ENCODE measurements at places on chromosomes 2 and 18.

- no peak for DNase-seq
Observed at GRCh38 chr2:170396799-170397459, 219.0 kb downstream of the MYO3B start.

DNA sequence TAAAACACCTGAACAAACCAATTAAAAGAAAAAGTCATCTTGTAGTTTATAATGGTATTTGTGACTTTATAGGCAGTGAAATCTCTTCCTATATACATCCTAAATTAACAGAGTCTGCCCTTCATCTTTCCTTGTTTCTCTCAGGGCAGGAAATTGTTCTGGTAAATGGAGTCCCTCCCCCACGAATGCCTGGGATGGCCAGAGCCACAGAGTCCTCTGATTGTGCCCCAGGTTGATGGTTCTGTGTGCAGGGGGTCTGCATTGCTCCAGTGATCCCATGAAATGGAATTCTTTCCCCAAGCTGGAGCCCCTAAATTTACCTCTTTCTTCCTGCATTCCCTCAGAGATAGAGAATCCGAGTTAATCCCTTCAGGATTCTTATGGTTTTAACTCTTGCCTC is 155.5 kb downstream of the MTX2 start:
- no peak for DNase-seq

- DNase-seq = no peak
Observed at GRCh38 chr2:104051766-104052165, 802.1 kb upstream of the POU3F3 start.

- peak; percentile 47 for DNase-seq
Observed at GRCh38 chr18:56377231-56377630, 261.2 kb downstream of the TXNL1 start.

GRCh38 chr2:200336980-200337615 is 30.6 kb downstream of the SPATS2L start:
- DNase-seq = peak; percentile 49

GRCh38 chr2:217634871-217635270 is 367.9 kb downstream of the TNS1 start:
- no peak for DNase-seq

DNA sequence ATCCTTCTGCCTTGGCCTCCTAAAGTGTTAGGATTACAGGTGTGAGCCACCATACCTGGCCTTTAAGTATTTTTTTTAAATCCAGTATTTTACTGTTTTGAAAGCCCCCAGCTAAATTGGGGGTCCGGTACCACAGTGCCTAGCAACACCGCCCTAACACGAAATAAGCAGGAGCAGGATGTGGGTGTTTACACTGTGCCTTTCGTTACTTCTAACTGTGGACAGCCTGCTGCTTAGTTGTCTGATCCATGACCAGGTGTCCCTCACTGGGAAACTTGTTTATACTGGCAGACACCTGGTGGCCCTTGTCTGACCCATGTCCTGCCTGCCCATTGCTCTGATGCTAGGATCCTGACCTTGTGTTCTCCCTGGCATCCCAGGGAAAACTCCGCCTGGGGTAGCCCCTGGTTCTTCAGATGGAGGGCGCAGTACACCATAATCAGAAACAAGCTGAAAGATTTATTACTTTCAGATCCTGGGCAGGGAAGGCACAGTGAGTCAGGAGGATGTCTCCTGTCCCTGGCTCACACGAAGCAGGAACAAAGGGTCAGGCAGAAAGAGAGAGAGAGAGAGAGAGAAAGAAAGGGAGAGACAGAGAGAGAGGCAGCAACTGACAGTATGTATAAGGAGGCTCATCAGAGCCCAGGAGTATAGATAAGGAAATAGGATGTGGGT is 55.7 kb downstream of the NCAPH start:
- no peak for DNase-seq

- DNase-seq = no peak
Observed at GRCh38 chr2:99261242-99261641, 5.8 kb upstream of the LYG2 start.

DNA sequence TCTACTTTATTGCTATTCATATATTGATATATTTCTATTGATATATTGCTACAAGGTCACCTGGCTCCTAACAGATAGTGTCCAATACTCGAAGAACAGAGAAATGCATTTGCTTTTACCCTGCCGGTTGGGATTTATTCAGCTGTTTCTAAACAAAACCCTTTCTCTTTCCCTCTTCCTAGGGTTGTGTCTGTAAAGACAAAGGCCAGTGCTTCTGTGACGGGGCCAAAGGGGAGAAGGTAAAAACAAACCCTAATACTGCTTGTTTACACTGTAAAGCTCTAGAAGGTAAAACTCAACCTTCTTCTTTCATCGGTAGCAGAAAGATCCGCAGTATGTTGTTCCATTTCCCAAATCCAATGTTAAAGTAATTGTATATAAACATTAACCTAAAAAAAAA is 73.4 kb downstream of the COL4A3 start:
- DNase-seq = no peak

DNA sequence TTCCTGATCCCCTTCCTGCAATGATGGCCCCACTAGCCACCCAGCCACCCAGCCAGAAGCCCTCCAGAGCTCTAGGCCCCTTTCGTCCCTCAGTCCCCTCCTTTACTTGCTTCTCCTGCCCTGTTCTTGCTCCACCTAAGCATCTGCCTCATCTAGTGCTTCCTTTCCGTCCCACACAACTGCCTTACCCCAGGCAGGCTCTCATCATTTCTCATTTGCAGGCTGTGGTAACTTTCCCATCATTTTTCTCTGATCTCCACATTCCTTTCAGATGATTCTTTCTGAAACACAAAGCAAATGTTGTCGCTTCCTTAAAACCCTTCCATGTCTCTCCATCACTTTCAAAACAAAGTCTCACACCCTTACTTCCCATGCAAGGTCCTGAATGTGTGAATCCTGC is 459.8 kb downstream of the METTL4 start:
- DNase-seq = no peak

All from foreskin fibroblast (primary cell).